ENCODE measurements at places on chromosomes 1 and 21.

GRCh38 chr1:23466423-23466989 is 17.5 kb downstream of the ASAP3 start:
- no peak for DNase-seq

- no peak for DNase-seq
Measured at GRCh38 chr1:19080721-19081120, 124.2 kb upstream of the IFFO2 start.

DNA sequence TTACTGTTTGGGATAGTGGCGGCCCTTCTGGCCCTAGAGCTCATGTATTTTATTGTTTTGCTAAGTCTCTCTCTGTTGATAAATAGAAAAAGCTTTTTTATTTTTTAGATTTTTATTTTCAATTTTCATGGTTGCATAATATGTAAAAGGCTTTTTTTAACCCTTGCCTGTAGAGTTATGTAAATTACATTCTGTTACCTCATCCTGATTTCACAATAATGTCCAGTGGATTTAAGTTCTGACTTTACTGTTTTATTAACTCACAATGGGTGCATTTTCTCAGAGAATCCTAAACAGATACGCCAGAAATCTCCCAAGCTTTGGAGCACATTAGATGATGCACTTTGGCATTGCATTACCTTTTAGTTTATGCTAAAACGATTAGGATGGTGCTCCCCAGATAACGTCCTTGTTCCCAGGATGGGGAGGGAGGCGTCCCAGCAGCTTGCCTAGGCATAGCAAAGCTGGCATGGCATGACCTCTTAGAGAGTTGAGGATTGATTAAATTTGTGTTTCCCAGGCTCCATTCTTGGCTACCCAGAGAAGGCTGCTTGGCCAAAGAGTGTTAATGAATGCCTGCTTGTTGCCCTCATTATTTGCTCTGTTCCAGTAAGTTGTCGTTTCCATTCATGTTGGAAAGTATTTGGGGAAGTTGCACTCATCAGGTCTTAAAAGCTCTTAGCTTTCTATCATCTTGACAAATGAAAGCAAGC is 17.1 kb downstream of the UTP25 start:
- no peak for DNase-seq

GRCh38 chr21:25107708-25108107 is 499.6 kb downstream of the MRPL39 start:
- DNase-seq, result no peak

- DNase-seq, result no peak
Measured at GRCh38 chr1:5747426-5748285, 244.6 kb downstream of the NPHP4 start.

DNA sequence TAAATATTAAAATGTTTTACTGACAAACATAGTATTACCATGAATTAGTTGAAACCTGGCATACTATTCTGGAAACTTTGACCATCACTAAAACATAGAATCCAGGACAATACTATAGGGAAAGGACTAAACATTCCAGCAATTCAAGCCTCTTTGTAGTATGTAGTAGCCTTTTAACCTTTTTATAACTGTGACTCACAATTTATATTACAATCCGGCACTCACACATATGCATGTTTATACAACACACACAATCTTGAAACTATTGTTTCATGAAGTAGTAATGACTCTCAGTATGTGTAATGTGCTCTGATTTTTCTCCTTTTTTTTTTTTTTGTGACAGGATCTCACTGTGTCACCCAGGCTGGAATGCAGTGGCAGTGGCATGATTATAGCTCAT is 64.3 kb downstream of the ANKRD13C start:
- no peak for DNase-seq

DNA sequence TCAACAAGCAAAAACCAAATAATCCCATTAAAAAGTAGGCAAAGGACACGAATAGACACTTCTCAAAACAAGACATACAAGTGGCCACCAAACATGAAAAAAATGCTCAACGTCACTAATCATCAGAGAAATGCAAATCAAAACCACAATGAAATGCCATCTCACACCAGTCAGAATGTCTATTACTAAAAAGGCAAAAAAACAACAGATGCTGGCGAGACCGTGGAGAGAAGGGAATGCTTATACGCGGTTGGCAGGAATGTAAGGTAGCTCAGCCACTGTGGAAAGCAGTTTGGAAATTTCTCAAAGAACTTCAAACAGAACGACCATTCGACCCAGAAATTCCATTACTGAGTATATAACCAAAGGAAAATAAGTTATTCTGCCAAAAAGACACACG is 145.1 kb upstream of the EDN2 start:
- DNase-seq, result no peak

GRCh38 chr1:97245026-97245425 is 523.4 kb downstream of the PTBP2 start:
- DNase-seq, result no peak

GRCh38 chr1:38790422-38791163 is 69.0 kb downstream of the RRAGC start:
- DNase-seq, result no peak

DNA sequence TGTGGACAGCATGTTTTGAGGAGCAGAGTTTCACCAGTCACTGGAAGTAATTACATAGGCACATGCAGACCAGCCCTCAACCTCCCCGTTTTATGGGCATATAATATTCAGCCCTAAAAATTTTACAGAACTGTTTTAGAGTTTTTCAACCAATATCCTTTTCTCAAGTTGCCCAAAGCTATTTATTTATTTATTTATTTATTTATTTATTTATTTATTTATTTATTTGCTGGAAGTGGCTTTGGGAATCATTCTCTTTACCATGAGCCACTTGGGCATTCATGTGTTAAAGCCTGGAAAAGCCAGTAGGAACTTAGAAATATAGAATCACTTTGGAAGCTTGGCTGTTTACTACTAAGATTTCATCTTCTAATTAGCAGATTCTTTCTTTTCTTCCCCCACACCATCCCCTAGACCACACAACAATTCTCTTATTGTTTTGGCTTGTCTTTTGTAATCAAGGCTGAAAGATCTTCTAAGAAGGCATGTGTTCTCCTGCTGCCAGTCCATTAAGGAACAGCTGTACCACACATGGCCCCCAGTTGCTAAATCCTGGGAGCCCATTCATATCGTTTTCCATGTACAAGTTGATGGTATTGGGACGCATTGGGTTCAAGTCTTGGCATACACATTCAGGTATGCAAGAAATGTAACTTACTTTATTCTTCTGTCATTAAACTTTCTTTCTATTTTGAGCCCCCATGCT is 220.0 kb downstream of the PAPPA2 start:
- DNase-seq, result no peak

DNA sequence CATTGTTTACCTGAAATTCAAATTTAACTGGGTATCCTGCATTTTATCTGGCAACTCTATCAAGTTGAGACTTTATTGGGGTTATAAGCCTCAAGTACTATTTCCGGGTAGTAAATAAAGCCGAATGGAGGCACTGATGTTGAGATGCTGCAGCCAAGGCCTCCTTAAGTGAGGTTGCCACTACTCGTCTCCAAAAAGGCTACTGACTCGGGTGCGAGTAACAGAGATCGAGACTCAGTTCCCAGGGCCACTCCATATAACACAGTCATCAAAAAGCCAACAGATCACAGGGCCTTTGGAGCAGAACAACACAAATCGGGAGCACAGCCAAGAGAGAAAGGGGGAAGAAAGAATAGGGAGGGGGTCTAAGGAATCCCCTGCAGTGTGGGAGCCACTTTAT is 524 bp downstream of the COPA start:
- DNase-seq, result no peak

DNA sequence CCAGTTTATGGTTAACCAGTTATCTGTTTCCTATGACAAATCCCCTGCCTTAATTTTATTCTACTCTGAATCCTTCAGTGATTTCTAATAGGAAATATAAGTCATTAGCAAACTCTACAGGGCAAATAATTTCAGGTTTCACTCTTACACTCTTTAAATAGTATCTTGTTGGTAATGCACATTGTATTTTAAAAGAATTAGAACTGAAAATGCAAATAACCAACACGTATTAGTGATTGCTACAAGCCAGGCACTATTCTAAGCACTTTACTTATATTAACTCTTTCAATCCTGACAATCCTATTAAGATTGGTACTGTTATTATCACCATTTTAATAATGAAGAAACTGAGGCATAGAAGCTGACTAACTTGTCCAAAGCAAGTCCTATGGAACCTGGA is 48.3 kb upstream of the LHX8 start:
- DNase-seq, result no peak

DNA sequence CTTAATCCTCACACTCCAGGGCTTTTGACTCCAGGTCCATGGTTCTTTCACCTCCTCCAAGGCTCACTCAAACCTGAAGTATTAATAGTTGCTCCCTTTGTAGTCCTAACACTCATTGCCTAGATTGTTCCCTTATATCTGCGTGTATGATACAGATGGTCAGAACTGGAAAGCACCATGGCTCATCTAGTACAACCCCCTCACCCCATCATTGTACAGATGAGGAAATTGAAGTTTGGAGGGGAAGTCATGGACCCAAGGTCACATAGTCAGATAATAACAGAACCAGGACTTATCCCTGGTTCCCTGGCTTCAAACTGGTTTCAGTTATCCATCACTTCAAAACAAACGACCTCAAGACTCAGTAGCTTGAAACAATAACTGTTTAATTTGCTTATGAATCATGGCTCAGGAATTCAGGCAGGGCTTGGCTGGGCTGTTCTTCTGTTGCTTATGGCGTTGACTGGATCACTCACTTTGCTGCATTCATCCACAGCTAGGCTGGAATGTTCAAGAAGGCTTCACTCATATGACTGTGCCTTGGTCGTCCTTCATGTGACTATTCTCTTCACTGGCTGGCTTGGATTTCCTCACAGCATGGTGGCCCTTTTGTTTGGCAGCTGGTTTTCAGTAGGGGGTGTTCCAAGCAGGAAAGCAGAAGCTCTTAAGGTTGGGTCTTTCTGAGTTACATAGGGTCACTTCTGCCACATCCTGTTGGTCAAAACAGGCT is 5.0 kb downstream of the NOS1AP start:
- no peak for DNase-seq

GRCh38 chr21:44263221-44263760 is 1.6 kb upstream of the DNMT3L start:
- no peak for DNase-seq

GRCh38 chr1:116722016-116722838 is 32.0 kb upstream of the CD2 start:
- no peak for DNase-seq

GRCh38 chr1:226542623-226543103 is 5.9 kb upstream of the STUM start:
- DNase-seq, result no peak

DNA sequence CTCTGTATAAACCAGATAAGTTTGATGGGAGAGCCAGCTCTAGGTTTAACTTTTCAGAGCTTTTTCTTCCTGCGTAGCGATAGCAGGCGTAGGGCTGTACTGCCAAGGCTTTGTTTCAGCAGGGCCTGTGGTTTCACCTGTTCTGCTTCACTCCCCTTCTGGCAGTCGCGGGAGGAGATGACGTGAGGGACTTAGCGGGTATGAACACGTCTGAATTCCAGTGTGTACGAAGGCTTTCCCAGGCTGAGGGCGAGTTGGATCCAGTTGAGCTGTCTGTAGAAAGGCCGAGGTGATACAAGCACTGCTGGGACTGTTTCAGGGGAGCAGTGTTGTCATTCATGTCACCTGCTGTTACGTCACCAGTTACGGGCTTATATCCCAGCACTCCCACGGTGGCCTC is 21.2 kb downstream of the PEX14 start:
- no peak for DNase-seq

DNA sequence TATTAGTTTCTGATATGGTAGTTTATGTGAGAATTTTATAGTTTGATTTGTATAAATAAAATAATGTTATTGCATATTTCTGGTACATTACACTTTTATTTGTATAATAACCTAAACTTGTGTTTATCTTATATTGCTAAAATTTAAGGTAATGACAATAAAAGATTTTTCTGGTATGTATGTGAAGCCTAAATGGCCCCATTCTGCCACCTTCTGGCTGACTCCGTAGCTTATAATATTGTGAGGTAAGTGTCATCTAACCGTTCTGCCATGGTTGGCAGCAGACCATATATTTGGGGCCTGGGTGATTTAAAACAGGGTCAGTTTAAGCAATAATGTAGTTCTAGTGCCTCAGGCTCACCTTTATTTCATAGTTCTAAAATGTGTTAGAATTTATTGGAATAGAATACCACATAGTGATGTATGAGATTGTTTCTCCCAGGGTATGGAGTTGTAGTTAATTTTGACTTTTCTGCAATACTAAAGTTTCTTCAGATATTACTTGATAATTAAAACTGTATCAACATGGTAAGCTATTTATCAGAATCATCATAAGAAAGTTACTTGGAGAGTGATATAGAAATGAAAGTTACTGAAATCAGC is 21.2 kb upstream of the PRKACB start:
- DNase-seq, result no peak

DNA sequence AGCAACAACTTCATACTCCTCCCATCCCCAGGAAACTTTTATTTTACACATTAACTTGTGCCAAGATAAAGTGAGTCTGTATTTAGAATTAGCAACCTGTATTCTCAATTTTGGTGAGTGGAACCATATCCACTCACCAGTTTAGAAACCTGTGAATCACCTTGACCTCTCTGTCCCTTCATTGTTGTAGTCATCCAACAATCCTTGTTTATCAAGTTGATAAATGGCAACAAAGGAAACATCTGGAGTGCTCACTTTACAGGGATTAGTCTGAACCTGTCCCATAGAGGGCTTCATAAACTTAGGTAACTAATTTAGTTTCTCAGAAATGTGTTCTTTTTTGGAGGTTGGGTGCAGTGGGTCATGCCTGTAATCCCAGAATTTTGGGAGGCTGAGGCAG is 3.9 kb upstream of the CLSPN start:
- no peak for DNase-seq

DNA sequence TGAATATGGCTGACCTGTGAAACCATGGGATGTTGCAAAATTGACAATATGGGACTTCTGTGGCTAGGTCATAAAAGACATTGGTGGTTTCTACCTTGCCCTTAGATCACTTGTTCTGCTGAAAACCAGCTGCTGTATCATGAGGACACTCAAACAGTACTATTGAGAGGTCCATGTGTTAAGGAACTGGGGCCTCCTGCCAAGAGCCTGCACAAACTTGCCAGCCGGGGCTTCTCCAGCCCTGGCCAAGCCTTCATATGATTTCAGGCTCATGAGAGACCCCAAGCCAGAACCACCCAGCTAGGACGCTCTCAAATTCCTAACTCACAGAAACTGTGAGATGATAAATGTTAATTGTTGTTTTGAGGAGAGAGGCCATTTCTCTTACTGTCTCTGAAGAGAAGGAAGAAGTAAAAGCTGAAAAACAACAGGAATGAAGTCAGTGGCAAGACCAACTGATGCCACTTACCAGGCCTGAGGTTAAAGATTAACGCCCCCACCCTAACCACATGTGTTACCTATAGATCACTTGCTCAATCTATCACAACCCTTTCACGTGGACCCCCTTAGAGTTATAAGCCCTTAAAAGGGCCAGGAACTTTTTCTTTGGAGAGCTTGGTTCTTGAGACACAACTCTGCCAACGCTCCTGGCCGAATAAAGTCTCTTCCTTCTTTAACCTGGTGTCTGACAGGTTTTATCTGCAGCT is 3.9 kb upstream of the PITHD1 start:
- no peak for DNase-seq

DNA sequence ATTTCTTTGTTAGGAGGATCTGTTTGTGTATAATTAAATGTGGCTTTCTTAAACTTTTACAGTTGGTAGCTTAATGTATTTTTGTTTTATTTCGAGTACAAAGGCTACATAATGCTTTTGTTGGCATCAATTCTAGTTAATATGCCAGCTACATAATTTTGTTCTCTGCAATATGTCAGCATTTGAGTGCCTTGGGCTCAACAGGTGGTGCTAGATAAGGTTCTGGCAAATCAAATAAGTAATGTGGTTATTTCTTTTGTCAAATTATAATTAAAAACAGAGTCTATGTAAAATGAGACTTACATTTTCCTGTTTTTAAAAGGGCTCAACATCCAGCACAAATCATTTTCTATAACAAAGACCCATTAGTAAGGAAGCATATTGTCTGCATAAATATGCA is 410.6 kb upstream of the NR5A2 start:
- DNase-seq, result no peak
